ENCODE measurements at places on chromosomes 2 and 18.

DNA sequence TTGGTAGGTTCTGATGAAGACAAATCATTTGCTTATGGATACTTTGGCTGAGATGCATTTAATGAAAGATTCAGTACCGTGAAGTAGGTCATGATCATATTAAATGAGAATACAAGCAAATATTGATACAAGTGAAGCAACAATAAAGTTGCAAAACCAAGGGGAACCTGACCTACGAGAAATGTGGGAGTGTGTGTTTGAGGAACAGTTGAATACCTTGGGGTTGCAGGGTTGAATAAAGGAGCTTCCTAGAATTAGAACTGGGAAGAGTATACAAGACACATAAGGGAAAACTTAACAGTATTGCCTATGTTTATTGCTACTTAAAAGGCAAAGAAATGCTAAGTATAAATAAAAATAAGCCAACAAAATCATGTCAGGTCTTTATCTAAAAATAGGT lies 702.9 kb downstream of the ERBB4 start:
- no peak for DNase-seq
- H3K27me3 ChIP-seq, result no peaks in the 10 kb centered on the region
- no peak overlapping the region for H3K4me3 ChIP-seq
- H3K36me3 ChIP-seq, result no peaks in the 10 kb centered on the region
- H3K4me1 ChIP-seq, result no peaks in the 10 kb centered on the region

GRCh38 chr2:166092889-166093288 lies 34.9 kb downstream of the SCN1A start:
- no peaks in the 10 kb centered on the region for H3K36me3 ChIP-seq
- H3K27me3 ChIP-seq, result no peaks in the 10 kb centered on the region
- DNase-seq, result no peak
- no peaks in the 10 kb centered on the region for H3K4me1 ChIP-seq
- no peak overlapping the region for H3K4me3 ChIP-seq

GRCh38 chr18:6776188-6776587 lies 46.7 kb downstream of the ARHGAP28 start:
- H3K4me3 ChIP-seq, result no peak overlapping the region
- no peak overlapping the region for H3K27ac ChIP-seq
- no peaks in the 10 kb centered on the region for H3K4me1 ChIP-seq

- no peaks in the 10 kb centered on the region for H3K4me1 ChIP-seq
- DNase-seq, result no peak
Measured at GRCh38 chr2:118865106-118865505, 17.7 kb upstream of the EN1 start.

DNA sequence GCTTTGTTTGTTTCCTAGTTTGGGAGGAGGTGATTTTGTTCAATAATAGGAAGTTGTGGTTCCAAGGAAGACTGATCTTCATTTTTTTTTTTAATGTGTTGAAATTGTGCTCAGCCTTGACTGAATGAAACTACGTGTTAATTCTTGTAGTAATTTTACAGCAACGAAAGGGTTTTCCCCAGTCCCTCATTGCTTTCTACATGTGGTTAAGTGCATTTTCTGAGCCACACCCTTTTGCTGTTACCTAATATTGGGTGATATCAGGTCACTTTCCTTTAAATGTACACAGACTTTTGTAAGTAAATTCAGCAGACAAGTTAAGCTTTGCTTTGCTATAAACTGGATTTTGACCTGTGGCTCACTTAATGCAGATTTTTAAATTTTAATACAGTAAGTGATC lies 73.6 kb downstream of the OTX1 start:
- no peak overlapping the region for H3K27ac ChIP-seq
- H3K27me3 ChIP-seq, result no peaks in the 10 kb centered on the region
- no peaks in the 10 kb centered on the region for H3K4me1 ChIP-seq
- no peak for DNase-seq

DNA sequence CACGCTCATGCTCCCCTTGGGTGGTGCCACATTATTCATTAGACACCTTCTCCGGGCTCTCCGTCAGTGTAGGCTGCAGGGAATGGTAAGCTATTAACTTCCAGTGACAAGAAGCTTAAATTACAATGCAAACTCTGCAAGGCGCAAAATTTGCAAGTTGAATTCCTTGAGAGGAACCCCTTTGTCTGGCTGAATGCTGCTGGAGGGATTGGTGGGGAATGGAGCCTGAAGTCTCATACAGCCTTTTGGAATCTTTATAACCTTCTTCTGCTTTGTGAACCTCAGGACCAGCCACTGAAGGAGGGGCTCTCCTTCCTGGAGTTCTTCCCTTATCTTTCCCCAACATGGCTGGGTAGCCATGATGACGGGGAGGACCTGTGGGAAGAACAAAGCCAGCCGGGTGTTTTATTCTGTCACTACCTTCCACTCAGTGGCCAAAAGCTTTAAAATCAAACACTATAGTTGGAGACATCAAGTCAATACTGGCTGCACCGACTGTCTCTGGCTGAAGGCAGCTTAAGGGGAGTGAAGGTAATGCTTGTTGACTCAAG lies 220.9 kb upstream of the EPHA4 start:
- no peak overlapping the region for H3K4me3 ChIP-seq
- H3K27me3 ChIP-seq, result no peaks in the 10 kb centered on the region
- DNase-seq, result no peak
- no peak overlapping the region for H3K27ac ChIP-seq
- H3K36me3 ChIP-seq, result no peaks in the 10 kb centered on the region

DNA sequence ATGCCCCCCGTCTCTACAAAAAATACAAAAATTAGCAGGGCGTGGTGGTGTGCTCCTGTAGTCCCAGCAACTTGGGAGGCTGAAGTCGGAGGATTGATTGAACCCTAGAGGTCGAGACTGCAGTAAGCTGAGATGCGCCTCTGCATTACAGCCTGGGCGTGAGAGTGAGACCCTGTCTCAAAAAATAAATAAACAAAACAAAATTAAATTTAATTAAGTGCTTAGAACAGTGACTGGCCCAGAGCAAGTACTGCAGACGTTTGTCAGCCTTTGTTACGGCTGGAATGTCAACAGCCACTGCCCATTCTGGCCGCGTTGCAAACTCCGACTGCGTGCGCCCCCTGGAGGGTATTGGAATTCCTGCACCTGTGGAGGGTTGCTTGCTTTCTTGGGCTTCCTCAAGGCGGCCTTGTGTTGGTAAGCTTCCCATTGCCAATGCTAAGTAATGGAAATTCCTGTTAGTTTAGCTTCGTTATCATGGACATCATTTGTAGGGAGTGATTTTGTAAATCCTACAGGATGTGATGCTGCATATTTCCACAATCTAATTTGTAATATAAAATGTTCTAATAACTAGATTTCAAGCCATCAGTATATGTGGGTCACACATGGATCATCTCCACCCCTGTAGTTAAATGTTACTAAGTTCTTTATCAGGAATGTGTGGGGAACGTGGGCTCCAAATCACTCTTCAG lies 15.9 kb upstream of the ATP6V1B1 start:
- H3K27ac ChIP-seq, result no peak overlapping the region
- H3K36me3 ChIP-seq, result no peaks in the 10 kb centered on the region
- DNase-seq, result peak; percentile 45

DNA sequence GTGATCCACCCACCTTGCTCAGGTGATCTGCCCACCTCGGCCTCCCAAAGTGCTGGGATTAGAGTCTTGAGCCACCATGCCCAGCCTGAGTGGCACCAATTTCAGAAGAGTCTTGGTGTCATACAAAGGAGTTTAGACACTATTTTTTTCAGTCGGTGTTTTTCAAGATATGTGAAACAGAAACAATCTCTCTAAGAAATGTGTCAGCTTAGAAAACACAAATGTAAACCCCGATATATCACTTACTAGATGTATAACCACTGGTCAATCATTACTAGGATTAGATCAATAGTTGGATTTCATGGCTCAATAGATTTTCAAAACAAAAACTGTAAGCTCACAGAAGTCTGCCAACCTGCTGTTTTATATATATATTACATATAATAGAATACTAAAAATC lies 67.2 kb upstream of the FRZB start:
- no peaks in the 10 kb centered on the region for H3K27me3 ChIP-seq
- H3K4me3 ChIP-seq, result no peak overlapping the region
- H3K4me1 ChIP-seq, result no peaks in the 10 kb centered on the region

DNA sequence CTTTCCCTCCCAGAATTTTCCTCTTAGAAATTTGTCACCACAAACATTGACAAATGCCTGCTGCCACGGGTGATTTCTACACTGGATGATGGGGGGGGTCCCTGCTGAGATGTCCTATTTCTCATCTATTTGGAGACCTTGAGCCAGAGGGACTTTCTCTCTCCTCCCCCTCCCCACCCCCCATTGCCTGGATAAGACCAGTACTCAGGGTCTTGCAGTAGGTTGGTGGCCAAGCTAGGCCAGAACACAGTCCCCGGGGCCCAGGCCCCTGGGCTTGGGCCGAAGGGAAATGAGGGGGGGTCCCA lies 560 bp upstream of the DUSP2 start:
- H3K4me1 ChIP-seq, result peaks cover 26% of the 10 kb centered on the region
- H3K27ac ChIP-seq, result peak overlapping the region; percentile 83
- no peak for DNase-seq
- H3K36me3 ChIP-seq, result no peaks in the 10 kb centered on the region
- H3K27me3 ChIP-seq, result no peaks in the 10 kb centered on the region

DNA sequence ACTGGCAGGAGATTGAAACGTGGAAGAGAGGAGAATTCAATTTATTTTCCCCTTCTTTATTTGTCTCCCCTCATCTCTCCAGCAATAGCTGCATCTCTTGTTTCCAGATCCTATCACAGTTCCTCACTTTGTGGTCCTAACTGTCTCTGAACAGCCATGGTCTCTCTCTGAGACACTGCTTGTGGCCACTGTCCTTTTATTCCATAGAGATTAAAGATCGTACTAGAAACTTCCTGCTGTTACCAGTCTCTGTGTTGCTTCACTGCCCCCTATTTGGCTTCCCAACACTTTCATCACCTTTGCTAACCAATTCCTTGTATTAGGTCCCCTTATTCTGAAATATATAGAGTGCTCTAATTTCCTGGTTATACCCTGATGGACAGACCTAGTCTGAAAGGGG lies 48.9 kb upstream of the CAVIN2 start:
- DNase-seq, result no peak
- no peak overlapping the region for H3K27ac ChIP-seq
- H3K4me3 ChIP-seq, result no peak overlapping the region
- H3K27me3 ChIP-seq, result no peaks in the 10 kb centered on the region
- H3K4me1 ChIP-seq, result no peaks in the 10 kb centered on the region

DNA sequence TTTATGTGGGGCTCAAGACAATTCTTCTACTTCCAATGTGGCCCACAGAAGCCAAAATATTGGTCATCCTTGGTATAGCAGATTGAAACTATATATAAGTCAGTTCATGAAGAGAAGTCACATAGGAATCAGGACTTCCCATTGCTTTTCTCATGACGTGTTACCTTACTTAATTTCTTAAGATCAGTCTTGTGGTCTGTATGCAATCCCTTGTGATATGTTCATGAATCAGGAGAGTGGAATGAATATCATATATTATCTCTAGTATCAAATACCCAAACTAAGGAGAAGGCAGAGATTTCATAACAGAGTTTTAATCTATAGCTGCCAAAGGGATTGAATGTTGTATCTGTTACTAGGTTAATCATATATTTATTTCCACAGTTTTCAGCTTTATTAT lies 1390.4 kb downstream of the SUCLG1 start:
- no peak overlapping the region for H3K4me3 ChIP-seq
- DNase-seq, result no peak
- H3K27me3 ChIP-seq, result no peaks in the 10 kb centered on the region
- H3K27ac ChIP-seq, result no peak overlapping the region
- H3K36me3 ChIP-seq, result no peaks in the 10 kb centered on the region

- DNase-seq, result no peak
- no peak overlapping the region for H3K4me3 ChIP-seq
- no peaks in the 10 kb centered on the region for H3K27me3 ChIP-seq
- no peak overlapping the region for H3K27ac ChIP-seq
Measured at GRCh38 chr18:369224-370015, 101.6 kb upstream of the THOC1 start.

- no peak overlapping the region for H3K4me3 ChIP-seq
- no peaks in the 10 kb centered on the region for H3K27me3 ChIP-seq
- H3K4me1 ChIP-seq, result no peaks in the 10 kb centered on the region
- no peaks in the 10 kb centered on the region for H3K36me3 ChIP-seq
Measured at GRCh38 chr2:88845772-88846661, 154.5 kb downstream of the RPIA start.

GRCh38 chr2:30232801-30233130 lies 1.4 kb downstream of the LBH start:
- H3K36me3 ChIP-seq, result peaks cover 18% of the 10 kb centered on the region
- H3K27ac ChIP-seq, result peak overlapping the region; percentile 91
- H3K27me3 ChIP-seq, result no peaks in the 10 kb centered on the region
- no peaks in the 10 kb centered on the region for H3K4me1 ChIP-seq
- peak overlapping the region; percentile 67 for H3K4me3 ChIP-seq
- no peak for DNase-seq

DNA sequence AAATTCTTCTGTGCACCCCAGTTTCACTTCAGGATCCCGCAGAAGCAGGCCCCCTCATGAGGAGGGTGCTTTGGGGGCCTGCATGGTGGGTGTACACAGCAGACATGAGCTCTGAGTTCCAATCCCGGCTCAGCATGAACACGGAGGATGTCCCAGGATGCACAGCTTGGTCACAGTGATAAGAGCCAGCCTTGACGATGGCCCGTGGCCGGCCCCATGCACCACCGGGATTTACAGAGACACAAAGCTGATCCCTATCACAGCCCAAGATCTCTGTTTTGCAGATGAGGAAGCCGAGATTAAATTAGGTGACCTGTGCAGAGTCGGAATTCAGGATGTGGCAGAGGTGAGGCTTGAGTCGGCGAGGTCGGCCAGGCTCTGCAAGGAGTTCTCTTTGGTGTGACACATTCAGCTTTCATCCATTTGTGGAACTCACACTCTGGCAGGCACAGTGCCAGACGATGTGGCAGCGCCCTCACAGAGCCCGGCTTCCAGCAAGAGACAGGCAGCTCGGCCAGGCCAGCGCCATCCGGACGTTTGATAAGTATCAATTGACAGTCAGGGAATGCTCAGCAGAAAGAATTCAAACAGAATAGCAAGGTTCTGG lies 456.3 kb upstream of the MYT1L start:
- no peak overlapping the region for H3K27ac ChIP-seq
- no peak overlapping the region for H3K4me3 ChIP-seq
- H3K27me3 ChIP-seq, result no peaks in the 10 kb centered on the region
- DNase-seq, result no peak

- no peaks in the 10 kb centered on the region for H3K27me3 ChIP-seq
- no peaks in the 10 kb centered on the region for H3K36me3 ChIP-seq
- no peaks in the 10 kb centered on the region for H3K4me1 ChIP-seq
- no peak overlapping the region for H3K27ac ChIP-seq
Measured at GRCh38 chr2:144666032-144666431, 146.1 kb upstream of the ZEB2 start.

GRCh38 chr2:192126426-192126825 lies 68.3 kb downstream of the TMEFF2 start:
- no peaks in the 10 kb centered on the region for H3K4me1 ChIP-seq
- no peaks in the 10 kb centered on the region for H3K36me3 ChIP-seq
- no peak for DNase-seq
- no peak overlapping the region for H3K27ac ChIP-seq
- no peaks in the 10 kb centered on the region for H3K27me3 ChIP-seq

DNA sequence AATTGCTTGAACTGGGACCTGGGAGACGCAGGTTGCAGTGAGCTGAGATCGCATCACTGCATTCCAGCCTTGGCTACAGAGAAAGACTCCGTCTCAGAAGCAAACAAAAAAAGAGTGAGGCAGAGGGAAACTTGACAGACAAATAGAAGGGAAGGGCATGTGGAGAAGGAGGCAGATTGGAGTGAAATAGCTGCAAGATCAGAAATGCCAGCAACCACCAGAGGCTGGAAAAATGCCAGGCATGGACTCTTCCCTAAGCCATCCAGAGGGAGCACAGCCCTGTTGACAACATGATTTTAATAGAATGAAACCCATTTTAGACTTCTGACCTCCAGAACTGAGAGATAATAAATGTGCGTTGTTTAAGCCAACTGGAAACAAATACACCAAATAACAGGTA lies 447.2 kb upstream of the SPHKAP start:
- H3K27me3 ChIP-seq, result no peaks in the 10 kb centered on the region
- no peaks in the 10 kb centered on the region for H3K4me1 ChIP-seq
- H3K4me3 ChIP-seq, result no peak overlapping the region

All from tibial nerve (tissue), 4 donors.